ENCODE measurements at places on chromosomes 4 and X.

DNA sequence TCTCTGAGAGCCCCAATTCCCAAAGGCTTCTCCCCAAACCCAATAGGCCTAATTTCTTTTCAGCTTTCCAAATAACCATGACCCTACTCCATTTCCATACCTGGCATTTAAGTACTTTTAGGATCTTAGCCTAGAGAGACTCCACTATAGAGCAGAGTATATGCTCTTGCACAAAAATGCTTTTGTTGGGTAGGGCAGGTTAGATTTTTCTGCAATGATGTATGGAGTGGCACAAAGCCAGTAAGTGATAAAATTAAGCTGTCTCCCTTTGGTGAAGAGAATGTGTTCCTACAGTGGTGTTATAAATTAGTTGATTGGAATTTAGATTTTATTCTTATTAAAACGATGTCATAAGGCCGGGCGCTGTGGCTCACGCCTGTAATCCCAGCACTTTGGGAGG, 124.9 kb downstream of the INPP4B start:
- DNase-seq: no peak

DNA sequence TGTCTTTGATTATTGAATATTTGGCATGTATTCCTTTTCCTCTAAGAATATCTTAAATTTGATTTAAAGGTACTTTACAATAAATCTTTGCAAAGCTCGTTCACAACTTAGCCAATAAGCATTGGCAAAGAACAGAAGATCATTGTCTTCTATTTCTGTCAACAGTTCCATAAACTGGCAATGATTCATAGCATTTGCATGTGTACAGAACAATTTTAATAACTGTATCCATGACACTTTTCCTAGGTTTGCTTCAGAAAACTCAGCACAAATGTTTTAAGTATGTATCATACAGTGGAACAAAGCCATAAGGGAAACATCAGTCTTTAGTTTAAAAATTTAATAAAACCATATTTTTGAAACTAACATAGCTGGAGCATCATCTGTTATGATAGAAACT, 462.7 kb upstream of the RPS6KA3 start:
- no peak for DNase-seq

DNA sequence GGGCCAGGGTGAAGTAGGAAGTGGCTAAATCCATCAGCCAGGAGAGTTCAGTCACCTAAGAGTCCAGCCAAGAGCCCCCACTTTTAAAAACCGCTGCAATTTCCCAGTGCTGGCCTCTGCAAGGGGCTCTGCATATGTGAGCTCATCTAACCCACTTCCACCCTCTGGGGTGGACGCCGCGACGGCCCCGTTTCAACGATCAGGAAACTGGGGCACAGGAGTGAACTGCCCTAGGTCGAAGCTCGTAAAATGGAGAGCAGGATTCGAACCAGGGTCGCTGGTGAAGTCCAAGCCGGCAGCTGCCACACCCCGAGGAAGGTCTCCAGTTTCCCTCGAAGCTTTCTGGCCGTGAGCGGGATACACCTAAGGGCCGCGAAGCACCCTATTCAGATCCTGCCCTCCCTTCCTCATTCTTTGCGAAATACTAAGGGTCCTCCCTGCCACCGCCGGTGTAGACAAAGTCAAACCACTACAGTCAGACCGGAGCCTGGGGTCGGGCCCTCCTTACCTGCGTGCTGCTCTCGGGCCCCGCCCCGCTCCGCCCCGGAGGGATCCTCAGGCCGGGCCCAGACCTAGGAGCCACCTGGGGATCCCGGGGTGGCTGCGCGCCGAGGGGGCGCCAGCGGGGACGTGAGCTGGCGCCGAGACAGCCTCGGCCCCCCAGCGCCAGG, 446 bp downstream of the EVC2 start:
- DNase-seq: no peak

DNA sequence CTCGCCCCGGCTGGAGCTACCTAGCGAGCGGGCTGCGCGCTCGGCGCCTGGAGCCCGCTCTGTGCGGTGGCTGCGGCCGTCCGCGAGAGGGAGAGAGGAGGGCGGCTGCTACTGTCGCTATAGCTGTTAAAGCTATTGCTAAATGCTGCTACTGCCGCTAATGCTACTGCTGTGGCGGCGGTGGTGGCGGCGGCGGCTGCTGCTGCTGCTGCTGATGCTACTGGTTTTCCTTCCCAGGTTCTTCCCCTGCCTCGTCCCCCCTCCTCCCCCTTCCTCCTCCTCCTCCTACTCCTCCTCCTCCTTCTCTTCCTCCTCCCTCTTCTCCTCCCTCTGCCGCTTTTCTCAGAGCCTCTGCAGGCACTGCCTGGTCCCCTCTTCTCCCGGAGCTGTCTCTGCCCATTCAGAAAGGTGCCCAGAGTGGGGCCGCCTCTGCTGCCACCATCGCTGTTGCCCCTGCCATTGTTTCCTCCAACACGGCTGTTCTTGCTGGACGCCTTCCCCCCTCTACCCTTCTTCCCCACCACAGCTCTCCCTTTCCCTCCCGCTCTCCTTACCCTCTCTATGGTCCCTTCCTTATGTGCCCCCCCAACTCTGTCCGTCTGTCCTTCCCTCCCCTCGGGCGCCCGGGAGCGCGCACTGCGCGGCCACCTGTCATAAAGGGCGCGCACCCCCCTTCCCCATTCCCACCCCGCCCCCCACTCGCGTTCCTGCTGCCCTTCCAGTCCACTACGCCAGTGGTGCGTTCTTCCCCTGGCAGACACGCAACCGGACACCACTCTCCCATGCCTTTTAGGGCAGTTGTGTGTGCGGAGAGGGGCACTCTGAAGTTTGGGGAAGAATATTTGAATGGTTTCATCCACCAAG, at the start of gene NEXMIF:
TSS of gene NEXMIF (minus strand) at position 228 of the 864 bp plus-strand sequence.
- peak; percentile 42 for DNase-seq

- DNase-seq: no peak
Measured at GRCh38 chr4:145340071-145340675, 141.5 kb upstream of the SMAD1 start.

DNA sequence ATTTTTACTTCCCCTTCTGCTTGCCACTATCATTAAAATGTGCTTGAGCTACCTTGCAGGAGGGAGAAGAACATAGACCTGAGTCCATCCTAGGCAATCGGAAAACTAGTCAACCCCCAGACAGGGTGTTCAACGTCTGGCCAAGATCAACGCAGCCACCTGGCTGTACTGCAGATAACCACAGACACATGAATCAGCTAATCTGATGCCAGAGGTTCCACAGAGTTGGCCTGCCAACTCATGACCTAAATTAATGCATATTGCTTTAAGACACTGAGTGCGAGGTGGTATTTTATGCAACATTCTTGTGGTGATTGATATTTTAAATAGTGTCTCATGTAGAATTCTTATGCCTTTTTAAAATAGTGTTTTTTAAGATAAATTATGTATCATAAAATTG, 1283.8 kb upstream of the PABPC4L start:
- DNase-seq: no peak

DNA sequence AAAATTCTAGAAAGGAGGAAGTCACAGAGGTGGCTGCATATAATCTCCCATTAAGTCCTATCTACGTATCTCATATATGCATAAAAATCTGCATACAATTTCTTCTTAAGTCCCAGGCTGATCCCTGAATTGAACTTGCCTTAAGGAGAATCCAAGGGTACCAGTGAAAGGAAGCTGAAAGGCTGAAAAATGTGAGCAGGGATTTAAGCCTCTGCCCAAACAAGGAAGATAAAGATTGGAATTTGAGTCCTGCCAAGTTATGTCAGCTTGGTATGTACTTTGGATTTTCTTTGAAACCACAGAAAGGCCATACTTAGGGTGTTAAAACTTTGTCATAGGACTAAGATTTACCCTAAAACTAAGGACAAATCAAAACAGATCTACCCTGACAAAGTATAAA, 26.5 kb upstream of the GEMIN8 start:
- no peak for DNase-seq

- no peak for DNase-seq
Measured at GRCh38 chr4:71026086-71026485, 32.6 kb downstream of the DCK start.

DNA sequence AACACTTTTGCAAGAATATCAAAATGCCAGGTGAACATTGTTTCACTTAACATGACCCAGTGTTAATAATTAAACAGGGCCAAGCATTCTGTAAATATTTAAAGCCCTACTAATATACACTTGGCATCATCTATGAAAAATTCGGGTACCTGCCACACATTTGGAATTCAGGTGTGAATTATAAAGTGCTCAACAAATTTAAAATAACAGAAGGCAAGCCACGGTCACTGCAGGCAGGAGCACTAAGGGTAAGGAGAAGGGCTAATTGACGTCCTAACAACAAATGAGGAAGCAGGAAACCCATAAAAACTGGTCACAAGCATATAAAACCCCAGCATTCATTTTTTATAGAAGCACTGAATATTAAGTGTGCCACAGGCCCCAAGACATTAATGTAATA, 43.8 kb upstream of the CPEB2 start:
- no peak for DNase-seq

GRCh38 chr4:4395849-4396627, 9.1 kb downstream of the NSG1 start:
- DNase-seq: no peak

DNA sequence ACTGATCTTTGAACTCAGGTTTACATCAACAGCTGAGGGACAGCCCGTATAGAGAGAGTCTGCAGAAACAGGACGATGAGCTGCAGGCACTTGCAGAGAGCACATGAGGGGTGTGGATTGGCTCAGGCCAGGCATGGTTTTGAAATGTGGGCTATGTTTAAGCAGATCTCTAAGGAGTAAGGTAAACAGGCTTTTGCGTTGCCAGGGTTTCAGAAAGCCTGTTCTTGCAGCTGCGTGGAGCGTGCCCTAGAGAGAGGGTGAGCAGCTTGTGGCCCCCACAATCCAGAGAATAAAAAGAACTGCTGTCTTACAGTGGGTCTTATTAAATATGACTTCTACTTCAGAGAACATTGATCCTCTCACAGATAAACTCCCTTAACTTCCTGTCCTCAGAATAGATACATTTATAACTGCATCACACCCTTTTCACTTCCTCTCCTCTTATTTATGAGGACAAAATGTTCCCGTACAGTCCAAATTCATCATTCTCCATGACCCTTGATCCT, 64.1 kb downstream of the TMA16 start:
- no peak for DNase-seq

GRCh38 chr4:190020790-190021717, 6.0 kb downstream of the FRG2 start:
- DNase-seq: no peak

- DNase-seq: no peak
Measured at GRCh38 chr4:24219209-24219608, 329.4 kb upstream of the PPARGC1A start.

DNA sequence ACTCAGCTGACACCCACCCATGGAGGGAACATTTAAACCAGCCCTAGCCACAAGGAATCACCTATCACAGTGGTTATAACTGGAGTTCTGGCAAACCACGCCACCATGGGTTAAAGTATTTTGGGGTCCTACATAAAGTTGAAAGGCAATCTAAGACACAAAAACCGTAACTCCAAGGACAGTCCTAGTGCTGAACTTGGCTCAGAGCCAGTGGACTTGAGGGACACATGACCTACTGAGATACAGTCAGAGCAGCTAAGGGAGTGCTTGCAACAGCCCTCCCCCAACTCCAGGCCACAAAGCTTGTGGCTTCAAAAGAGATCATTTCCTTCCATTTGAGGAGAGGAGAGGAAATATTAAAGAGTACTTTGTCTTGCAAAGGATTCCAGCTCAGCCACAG, 300.5 kb downstream of the FGF13 start:
- no peak for DNase-seq

GRCh38 chrX:127404161-127404560, 584.6 kb downstream of the PRR32 start:
- DNase-seq: no peak

GRCh38 chrX:8783097-8783713, 18.0 kb downstream of the FAM9A start:
- DNase-seq: peak; percentile 59

DNA sequence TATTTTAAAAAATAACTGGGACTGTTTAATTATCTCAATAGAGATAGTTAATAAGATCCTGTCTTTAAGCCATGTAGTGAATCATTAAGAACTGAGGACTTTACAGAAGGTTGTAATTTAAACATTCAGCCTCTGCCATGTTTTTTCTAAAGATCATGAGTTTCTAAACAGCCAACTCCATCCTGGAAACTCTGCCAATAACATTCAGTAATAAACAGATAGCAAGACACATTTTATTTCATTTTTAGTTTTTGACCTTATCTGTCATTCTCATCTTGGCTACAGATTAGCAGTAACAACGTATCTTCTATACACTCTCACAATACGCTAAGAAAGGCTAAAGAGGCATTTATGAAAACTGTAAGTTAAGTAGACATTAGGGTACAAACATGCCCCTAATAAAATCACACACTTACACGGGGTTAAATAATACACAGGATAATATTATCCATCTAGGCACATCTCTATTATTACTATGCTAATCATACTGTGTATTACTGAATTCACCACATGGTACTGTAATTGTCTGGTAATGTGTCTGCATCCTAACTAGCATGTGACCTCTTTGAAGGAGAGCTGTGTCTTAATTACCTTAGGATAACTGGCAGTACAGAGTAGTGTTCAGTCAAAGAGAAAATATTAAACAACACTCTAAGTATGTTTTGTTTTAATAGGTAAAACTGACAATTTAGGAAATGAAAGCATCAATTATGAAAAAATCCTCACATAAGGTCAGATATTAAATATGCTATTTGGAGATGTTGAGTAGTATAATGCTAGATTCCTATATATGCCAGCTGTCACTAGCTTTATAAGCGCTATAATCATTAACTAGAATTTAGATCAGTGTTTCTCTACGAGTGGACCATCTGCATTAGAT, 122.4 kb upstream of the NAP1L5 start:
- no peak for DNase-seq

- no peak for DNase-seq
Measured at GRCh38 chr4:142314686-142315085, 531.4 kb downstream of the INPP4B start.

DNA sequence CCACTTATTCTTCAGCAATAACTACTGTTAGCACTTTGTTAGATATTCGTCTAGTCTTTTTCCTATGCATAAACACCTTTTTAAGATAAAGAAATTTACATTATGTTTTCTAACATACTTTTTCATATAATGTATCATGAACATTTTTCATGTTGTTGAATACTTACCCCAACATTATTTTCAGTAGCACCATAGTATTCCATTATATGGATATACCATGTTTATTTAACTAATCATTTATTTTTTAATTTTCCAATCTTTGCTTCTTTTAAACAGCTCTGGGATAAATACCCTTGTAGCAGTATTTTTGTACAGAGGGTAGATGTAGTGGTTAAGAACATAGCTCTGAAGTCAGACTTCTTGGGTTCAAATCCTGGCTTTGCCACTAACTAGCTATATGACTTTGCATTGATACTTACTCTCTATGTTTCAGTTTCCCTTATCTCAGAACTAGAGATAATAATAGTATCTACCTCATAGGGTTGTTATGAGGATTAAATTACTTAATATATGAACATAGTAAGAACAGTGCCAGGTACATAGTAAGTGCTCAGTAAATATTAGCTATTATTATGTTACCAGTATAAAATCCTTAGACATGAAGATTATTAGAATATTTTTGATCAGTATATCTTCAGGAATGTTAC, 11.3 kb downstream of the EXOC1 start:
- no peak for DNase-seq

DNA sequence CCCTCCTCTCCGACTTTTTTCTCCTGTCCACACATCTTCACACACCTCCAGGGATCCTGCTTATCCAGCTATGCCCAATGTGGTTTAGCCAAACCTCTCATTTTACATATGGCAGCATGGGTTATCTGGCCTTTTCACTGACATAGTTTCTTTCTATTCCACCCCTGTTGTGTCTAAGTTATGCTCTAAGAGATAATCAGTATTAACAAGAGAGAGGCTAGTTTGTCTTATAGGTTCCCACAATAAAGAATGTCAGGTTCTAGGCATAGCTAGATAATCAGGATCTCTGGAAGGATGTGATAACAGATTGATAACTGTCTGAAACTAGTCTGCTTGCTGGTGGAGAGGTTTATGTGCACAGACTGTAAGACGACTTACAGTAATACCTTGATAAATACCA, 7.7 kb upstream of the GALNT7 start:
- no peak for DNase-seq

All from activated CD8-positive, alpha-beta memory T cell treated with anti-CD3 and anti-CD28 coated beads, Interleukin-2, amount 10 ng/mL, durations not matched to agents 7 days and 5 days (primary cell).